AG09309 (cell line): ENCODE measurements at places on chromosomes 13 and 19.
A peak's percentile ranks its signal among the peaks of the same experiment; 100 is the strongest.

- DNase-seq, result peak; percentile 31
Measured at GRCh38 chr19:16920816-16921529, 32.2 kb downstream of the F2RL3 start.

GRCh38 chr19:41311613-41312012 lies 1.6 kb downstream of the CCDC97 start:
- no peak for DNase-seq

GRCh38 chr19:10142701-10143375 lies 23.1 kb upstream of the EIF3G start:
- no peak for DNase-seq

- no peak for DNase-seq
Measured at GRCh38 chr13:20263393-20264044, 31.4 kb upstream of the GJB6 start.

GRCh38 chr19:10899151-10899653 lies 27.8 kb downstream of the CARM1 start:
- DNase-seq, result no peak

GRCh38 chr13:48094404-48094780 lies 512 bp downstream of the MED4 start:
- DNase-seq, result no peak

- no peak for DNase-seq
Measured at GRCh38 chr13:72570019-72570418, 157.4 kb downstream of the MZT1 start.

DNA sequence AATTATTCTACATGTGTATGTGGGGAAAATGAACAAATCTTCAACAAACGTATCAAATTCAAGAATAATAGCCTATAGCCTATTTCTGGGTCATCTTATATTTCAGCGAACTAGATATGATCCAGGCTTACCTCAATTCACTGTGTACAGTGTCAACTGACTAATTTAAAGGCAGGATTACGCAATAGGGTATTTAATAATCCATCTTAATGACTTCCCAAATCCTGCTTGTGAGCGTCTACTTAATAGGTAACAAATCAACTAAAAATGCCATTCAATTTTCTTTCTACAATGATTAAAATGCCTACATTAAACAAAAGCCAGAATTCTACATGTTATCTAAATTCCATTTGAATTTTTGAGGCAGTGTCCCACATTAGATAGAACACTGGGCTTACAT lies 67.0 kb downstream of the USP12 start:
- DNase-seq, result no peak

- no peak for DNase-seq
Measured at GRCh38 chr13:24076109-24076508, 84.4 kb upstream of the SPATA13 start.

DNA sequence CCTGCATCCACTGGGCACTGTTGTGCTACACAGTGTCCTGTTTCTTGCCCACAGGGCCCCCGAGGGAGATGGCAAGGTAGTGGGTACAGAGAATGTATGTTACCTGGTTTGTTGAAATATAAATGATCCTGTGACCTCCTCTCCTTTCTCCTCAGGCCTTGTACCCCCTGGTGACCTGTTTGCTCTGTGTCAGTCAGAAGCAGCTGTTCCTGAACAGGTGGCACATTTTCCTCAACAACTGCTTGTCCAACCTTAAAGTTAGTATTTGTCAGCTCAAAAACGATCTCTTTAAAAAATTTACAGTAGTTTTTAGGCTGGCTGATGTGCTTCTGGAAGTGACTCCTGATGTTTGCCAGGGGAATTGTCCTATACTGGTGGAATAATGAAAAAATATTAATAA lies 105.1 kb downstream of the FRY start:
- no peak for DNase-seq

- DNase-seq, result no peak
Measured at GRCh38 chr13:53788286-53788685, 759.7 kb downstream of the OLFM4 start.

DNA sequence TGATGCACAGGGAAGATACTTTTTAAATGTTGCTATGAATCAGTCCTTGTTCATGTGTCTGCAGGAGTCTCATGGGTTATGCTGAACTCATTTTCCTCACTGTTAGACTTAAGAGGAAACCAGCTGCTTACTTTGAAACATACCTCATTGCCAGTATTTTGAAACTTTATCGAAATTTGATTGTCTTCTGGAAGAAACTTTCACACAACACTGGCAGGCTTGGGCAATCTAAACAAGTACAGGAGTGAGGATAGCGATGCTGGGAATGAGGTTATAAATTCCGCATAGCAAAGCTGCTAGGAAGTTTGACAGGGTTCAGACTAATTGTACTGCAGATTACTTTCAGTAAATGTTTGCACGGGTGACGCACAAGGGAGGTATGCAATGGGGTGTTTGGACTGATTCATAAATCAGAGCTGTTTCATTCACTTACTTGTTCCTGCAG lies 245.7 kb downstream of the DNAJC15 start:
- DNase-seq, result peak; percentile 98

DNA sequence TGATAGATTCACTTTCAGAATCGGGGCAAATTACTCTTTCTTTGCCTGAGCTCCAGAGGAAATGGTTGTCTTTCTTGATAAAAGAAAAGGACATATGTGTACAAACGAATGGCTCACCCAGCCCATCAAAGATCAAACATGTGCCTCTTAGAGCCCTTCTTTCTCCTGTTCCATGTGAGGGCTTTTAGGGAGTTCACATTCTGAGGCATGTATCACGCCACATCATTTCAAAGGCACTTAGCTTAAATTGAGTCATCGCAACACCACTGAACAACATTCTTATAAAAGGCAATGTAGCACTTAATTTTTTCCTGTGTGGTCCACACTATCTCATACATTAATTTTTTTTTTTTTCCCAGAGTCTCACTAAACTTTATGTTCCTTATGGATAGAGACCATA lies 521.0 kb downstream of the SUCLA2 start:
- peak; percentile 56 for DNase-seq

- DNase-seq, result no peak
Measured at GRCh38 chr19:33325920-33326319, 23.6 kb upstream of the CEBPA start.

DNA sequence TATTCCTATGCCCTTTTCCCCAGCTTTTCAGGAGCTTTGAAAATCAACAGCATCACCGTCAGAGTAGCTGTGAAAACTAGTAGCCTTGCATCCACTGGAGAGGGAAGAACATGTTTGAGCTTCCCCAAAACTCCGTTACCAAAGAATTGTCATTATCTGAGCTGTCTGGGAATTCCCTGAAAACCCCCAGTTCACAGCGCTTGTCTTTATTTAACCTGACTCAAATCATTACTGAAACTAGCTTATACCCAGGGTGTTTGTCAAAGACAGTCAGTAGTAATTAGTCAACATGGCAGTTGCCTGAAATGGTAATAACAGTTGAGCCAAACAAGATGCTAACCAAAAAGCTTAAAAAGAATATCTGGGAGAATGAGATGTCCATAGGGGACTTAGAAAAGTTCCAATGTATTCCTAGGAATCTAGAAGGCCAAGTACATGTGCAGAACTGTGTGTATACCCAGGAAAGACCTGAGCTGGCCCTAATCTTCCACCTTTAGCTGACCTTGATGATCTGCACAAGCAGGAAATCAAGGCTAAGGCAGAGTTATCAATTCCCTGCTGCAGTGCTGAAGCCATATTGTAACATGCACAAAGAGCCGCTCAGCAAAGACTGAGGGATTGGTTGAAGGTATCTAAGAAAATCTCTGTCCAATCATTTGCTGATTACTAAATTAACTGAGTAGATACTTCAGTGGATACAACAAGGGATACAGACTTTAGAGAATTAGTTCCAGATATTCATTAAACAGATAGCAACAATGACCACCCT lies 130.8 kb downstream of the KL start:
- no peak for DNase-seq

GRCh38 chr19:30165228-30165813 lies 206.9 kb upstream of the ZNF536 start:
- DNase-seq, result no peak

DNA sequence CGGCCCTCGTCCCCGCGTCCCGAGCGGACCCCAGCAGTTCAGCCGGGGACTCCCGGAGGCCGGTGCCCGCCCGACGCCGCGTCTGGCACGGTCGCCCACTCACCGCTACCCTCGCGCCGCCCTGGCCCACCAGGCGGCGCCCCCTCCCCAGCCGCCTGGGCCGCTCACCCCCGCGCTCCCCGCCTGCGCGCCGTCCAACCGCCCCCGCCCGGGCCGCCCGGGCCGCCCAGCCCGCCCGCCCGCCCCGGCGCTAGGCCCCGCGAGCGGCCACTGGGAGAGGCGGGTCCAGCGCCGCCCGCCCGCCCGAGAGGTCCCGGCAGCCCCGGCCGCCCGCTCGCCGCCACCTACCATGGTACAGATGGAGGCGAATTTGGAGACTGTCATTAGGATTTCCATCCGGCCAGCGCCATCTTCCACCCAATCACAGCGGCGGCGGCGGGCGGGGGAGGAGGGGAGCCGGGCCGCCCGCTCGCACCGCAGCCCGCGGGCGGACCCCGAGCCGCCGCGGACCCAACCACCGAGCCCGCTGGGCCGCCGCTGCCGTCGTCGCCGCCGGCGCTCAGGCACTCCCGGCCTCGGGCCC lies at the start of gene USP12:
TSS of gene USP12 (minus strand) at position 568 of the 583 bp plus-strand sequence. CDS start at position 396, 172 bp downstream.
- DNase-seq, result no peak

GRCh38 chr19:19619181-19619848 lies 828 bp upstream of the PBX4 start:
- no peak for DNase-seq

DNA sequence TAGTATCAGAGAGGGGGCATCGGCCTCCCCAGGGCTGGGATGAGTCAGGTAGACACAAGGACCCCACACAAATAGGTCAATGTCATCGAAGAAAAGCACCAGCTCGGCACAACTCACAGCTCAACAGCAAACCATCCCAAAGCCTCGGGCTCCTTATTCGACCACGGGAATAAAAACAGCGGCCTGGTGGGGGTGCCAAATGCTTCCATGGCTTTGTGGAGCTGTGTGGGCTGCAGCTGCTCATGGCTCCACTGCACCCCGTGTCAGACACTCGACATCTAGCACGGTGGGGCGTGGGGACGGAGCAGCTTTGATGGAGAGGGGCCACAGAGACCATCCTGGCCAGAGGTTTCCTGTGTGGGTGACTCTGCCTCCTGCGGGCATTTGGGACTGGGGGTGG lies 212.5 kb upstream of the SOX1 start:
- no peak for DNase-seq

GRCh38 chr19:14003251-14004055 lies 2.7 kb downstream of the RFX1 start:
- DNase-seq, result no peak

- DNase-seq, result no peak
Measured at GRCh38 chr19:52961981-52962380, 700 bp downstream of the ZNF816 start.

GRCh38 chr19:15328312-15328711 lies 4.0 kb downstream of the BRD4 start:
- no peak for DNase-seq

- DNase-seq, result no peak
Measured at GRCh38 chr13:109191413-109191812, 562.0 kb downstream of the MYO16 start.

- peak; percentile 40 for DNase-seq
Measured at GRCh38 chr13:51000571-51001260, 91.1 kb downstream of the RNASEH2B start.

GRCh38 chr19:55638864-55639359 lies 1.9 kb upstream of the ZNF580 start:
- DNase-seq, result no peak

DNA sequence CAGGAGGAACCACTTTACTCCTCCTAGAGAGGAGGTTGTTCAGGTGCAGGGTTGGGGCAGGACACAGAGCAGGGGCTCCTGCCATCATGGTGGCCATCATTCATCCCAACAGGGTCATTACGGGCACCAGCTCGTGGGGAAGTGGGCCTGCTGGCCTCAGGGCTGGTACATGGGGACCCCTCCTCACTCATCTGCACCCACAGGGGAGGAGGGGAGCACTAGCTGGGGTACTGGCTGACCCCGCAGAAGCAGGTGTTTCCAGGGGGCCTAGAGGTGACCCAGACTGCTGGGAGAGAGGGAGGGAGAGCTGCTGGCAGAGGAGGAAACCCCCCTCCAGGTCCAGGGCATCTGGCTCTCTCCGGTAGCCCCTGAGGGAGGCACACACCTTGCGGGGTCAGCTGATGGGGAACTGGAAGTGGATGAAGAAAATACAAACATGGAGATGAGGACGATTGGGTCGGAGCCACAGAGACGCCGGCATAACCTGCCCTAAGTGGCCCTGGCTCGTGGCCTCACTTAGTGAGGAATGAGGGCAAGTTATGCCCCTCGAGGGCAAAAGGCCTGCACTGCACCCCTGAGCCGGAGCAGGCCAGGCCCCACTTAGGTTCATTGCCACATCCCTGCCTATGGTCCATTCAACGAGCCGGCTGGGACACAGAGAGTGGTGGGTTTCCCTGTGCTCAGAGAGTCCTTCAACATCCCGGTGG lies 76.2 kb downstream of the SOX1 start:
- no peak for DNase-seq

- DNase-seq, result no peak
Measured at GRCh38 chr19:7618348-7618747, 11.0 kb downstream of the XAB2 start.

GRCh38 chr19:43789029-43789428 lies 8.3 kb upstream of the KCNN4 start:
- DNase-seq, result no peak

GRCh38 chr19:2097886-2098327 lies 1.2 kb downstream of the IZUMO4 start:
- DNase-seq, result no peak
